ENCODE measurements at places on chromosomes 5 and 9.

GRCh38 chr5:18992264-18992663 lies 995.7 kb downstream of the CDH18 start:
- no peak overlapping the region for H3K27ac ChIP-seq
- no peak overlapping the region for H3K4me3 ChIP-seq
- no peaks in the 10 kb centered on the region for H3K27me3 ChIP-seq

- DNase-seq = no peak
- H3K36me3 ChIP-seq = peaks cover 5% of the 10 kb centered on the region
- peaks cover 27% of the 10 kb centered on the region for H3K4me1 ChIP-seq
- peak overlapping the region; percentile 86 for H3K27ac ChIP-seq
- H3K4me3 ChIP-seq = no peak overlapping the region
Observed at GRCh38 chr5:42962124-42962523, 78.0 kb downstream of the ANXA2R start.

DNA sequence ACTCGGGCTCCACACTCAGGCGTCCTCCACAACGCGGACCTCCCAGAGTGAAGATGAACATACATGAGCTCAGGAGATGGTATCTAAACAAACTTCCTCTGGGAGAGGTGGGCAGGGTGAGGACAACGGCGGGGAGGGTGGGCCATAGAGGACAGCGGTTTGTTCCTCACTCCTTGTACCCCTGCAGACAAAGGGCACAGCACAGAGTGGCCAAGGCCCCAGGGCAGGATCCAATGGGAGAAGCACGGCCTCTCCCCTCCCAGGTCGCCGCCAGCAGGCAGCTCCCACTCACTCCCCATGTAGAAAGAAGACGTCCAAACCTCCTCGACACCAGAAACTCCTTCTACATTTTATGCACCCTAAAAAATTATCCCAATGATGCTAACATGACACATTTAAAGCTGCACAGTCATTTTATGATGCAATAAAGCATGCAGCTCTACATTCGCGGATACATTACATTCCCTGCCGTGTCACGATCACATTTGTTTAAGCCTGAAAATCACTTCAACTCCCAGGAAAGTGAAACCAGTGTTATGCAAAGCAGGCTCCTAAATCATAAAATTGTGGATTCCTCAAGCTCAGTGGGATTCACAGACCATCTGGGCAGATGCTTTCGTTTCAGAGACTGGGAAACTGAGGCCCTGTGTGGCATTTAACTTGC lies 87.5 kb upstream of the SARDH start:
- H3K27ac ChIP-seq = no peak overlapping the region
- H3K27me3 ChIP-seq = no peaks in the 10 kb centered on the region

DNA sequence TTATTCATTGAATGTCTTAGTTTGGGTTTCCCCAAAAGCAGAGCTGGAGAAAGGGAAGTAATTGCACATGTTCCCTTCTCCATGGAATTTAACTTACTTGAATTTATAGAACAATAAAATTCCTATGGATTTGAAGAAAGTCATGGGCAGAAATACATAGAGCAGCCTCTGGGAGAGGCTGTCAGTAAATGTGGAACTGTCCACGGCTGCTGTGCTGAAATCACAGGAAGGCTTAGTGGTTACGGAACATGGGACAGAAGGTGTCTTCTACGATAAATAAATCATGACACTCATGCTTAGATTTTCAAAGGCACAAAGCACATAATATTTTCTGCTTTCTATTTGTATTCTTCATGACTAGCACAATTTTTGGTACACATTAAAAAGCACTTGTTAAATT lies 440.6 kb upstream of the IZUMO3 start:
- no peak overlapping the region for H3K27ac ChIP-seq
- no peak for DNase-seq
- H3K36me3 ChIP-seq = peaks cover 2% of the 10 kb centered on the region
- no peaks in the 10 kb centered on the region for H3K4me1 ChIP-seq

- peaks cover 62% of the 10 kb centered on the region for H3K4me1 ChIP-seq
- no peaks in the 10 kb centered on the region for H3K27me3 ChIP-seq
- DNase-seq = no peak
- H3K27ac ChIP-seq = no peak overlapping the region
- no peak overlapping the region for H3K4me3 ChIP-seq
Observed at GRCh38 chr5:80194468-80194867, 61.4 kb downstream of the SERINC5 start.

DNA sequence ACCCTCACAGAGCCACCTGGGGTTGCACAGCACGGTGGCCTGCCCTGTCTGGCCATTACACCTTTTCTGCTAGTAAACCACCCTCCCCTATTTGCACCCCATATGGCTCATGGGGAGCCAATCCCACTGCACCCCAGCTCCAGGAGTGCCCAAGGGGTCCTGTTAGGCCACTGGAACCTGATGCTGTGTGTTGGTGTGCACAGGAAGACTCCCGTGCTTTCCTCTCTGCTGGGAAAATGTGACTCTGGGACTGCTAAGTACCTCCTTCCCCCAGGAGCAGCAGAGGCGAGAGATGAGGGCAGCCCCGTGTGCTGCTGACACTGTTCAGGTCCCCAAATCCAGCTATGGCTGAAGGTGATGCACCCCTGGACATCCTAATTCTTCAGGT lies 126.3 kb downstream of the ADAMTS2 start:
- no peaks in the 10 kb centered on the region for H3K27me3 ChIP-seq
- H3K27ac ChIP-seq = no peak overlapping the region
- H3K36me3 ChIP-seq = no peaks in the 10 kb centered on the region
- DNase-seq = no peak
- no peak overlapping the region for H3K4me3 ChIP-seq
- no peaks in the 10 kb centered on the region for H3K4me1 ChIP-seq

GRCh38 chr9:116692616-116693015 lies 5.5 kb downstream of the TRIM32 start:
- no peak for DNase-seq
- H3K4me1 ChIP-seq = peaks cover 58% of the 10 kb centered on the region
- H3K36me3 ChIP-seq = peaks cover 2% of the 10 kb centered on the region
- no peak overlapping the region for H3K4me3 ChIP-seq
- no peaks in the 10 kb centered on the region for H3K27me3 ChIP-seq

- no peaks in the 10 kb centered on the region for H3K4me1 ChIP-seq
- H3K27ac ChIP-seq = no peak overlapping the region
- H3K36me3 ChIP-seq = peaks cover 3% of the 10 kb centered on the region
- H3K4me3 ChIP-seq = no peak overlapping the region
- no peak for DNase-seq
Observed at GRCh38 chr9:88660611-88661010, 125.6 kb downstream of the NXNL2 start.

GRCh38 chr9:100294806-100295205 lies 57.9 kb downstream of the TEX10 start:
- no peaks in the 10 kb centered on the region for H3K4me1 ChIP-seq
- no peak overlapping the region for H3K4me3 ChIP-seq
- peaks cover 24% of the 10 kb centered on the region for H3K36me3 ChIP-seq
- no peak for DNase-seq

DNA sequence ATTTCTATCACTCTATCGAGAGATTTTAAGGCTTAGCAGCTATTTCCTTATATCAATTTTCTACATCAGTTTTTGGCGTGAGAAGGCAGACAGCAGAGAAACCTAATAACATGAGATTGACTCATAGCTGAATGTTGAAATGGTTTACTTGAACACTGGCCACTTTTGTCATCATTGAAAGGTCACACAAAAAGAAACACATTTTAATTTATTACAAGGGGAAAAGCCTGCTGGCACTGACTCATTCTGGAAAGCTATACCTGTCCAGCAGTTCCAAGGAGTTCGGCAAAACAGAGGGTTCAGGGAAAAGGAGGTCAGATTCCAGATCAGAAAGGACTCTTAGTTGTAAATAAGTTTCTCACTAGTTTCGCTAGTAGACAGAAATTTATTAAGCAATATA lies 566.4 kb downstream of the DNAH5 start:
- no peaks in the 10 kb centered on the region for H3K27me3 ChIP-seq
- no peak overlapping the region for H3K27ac ChIP-seq
- H3K36me3 ChIP-seq = no peaks in the 10 kb centered on the region
- H3K4me3 ChIP-seq = no peak overlapping the region
- H3K4me1 ChIP-seq = no peaks in the 10 kb centered on the region

- no peak overlapping the region for H3K4me3 ChIP-seq
- no peak overlapping the region for H3K27ac ChIP-seq
- H3K4me1 ChIP-seq = no peaks in the 10 kb centered on the region
- peaks cover 19% of the 10 kb centered on the region for H3K27me3 ChIP-seq
- no peaks in the 10 kb centered on the region for H3K36me3 ChIP-seq
Observed at GRCh38 chr5:68924481-68925145, 169.2 kb upstream of the SLC30A5 start.

DNA sequence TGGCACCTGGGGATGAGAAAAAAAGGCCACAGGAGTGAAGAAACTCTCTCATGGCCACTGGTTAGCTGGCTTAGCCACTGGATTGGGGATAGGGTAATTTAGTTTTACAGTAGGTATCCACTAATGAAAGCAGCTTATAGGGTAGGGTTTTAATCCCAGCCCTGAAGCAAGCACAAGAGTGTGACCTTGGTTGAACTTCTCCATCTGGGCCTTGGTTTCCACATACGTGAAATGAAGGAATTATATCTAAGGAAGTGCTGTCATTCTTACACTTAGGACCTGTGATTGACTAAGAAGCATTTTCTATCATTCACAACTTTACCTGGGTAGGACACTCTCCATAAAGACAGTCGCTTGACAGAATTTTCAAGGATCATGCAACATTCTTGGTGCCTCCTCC lies 49.6 kb downstream of the FAT2 start:
- H3K4me1 ChIP-seq = no peaks in the 10 kb centered on the region
- H3K4me3 ChIP-seq = no peak overlapping the region
- H3K27ac ChIP-seq = no peak overlapping the region
- no peak for DNase-seq
- peaks cover 2% of the 10 kb centered on the region for H3K36me3 ChIP-seq

GRCh38 chr5:137318027-137318426 lies 181.1 kb downstream of the SPOCK1 start:
- H3K4me3 ChIP-seq = no peak overlapping the region
- no peak for DNase-seq
- no peaks in the 10 kb centered on the region for H3K36me3 ChIP-seq
- peaks cover 53% of the 10 kb centered on the region for H3K27me3 ChIP-seq
- H3K27ac ChIP-seq = no peak overlapping the region

All from central memory CD8-positive, alpha-beta T cell (primary cell).